ENCODE measurements at places on chromosomes 1 and 21.

- no peak for DNase-seq
These were observed 98.1 kb downstream of the TNNI3K start for GRCh38 chr1:74333244-74333643.

GRCh38 chr1:30041741-30042437 is 681.5 kb downstream of the MATN1 start:
- no peak for DNase-seq

GRCh38 chr1:110620250-110620615 is 14.1 kb upstream of the KCNA2 start:
- DNase-seq = peak; percentile 56

- no peak for DNase-seq
These were observed 8.6 kb upstream of the EDN2 start for GRCh38 chr1:41493117-41493536.

DNA sequence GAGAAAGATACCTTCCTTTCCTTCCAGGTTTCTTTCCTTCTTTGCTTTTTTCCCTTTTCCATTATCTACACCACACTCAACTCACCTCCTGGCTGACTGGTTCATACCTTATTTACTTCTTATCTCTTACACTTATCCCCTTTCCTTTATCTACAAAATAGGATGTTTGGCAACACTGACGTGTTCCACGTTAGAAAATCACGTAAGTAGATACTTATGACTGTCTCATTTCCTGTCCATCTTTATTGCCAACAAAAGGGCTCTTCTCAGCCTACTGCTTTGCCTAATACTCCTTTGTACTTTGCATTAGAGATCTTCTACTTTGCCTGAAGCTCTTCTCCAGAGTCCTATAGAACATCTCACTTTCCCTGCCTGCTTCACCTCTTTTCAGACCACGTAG is 25.1 kb downstream of the SYNJ1 start:
- no peak for DNase-seq

DNA sequence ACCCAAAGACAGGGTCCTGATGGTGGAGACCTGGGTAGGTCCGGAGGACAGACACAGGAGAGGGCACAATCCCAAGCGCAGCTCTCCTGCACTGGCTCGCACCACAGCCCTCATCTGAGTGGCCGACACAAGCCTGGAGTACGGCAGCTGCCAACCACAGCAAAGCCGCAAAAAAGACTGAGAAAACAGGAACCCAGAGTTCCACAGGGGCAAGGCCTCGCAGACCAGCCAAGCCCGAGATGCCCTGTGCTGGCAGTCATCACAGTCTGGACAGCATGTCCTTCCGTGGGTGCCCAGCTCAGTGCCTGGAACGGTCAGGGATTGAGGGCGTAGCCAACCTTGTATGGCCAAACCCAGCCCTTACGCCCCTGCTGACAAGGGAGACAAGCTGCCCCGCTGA is 11.4 kb downstream of the ZBTB48 start:
- DNase-seq = no peak

GRCh38 chr1:25343872-25344271 is 5.7 kb downstream of the TMEM50A start:
- DNase-seq = no peak

GRCh38 chr1:37630426-37631028 is 4.2 kb downstream of the RSPO1 start:
- no peak for DNase-seq

GRCh38 chr1:214078950-214079349 is 91.2 kb downstream of the PROX1 start:
- no peak for DNase-seq

- DNase-seq = no peak
These were observed 806.7 kb upstream of the PRMT6 start for GRCh38 chr1:106249810-106250209.

DNA sequence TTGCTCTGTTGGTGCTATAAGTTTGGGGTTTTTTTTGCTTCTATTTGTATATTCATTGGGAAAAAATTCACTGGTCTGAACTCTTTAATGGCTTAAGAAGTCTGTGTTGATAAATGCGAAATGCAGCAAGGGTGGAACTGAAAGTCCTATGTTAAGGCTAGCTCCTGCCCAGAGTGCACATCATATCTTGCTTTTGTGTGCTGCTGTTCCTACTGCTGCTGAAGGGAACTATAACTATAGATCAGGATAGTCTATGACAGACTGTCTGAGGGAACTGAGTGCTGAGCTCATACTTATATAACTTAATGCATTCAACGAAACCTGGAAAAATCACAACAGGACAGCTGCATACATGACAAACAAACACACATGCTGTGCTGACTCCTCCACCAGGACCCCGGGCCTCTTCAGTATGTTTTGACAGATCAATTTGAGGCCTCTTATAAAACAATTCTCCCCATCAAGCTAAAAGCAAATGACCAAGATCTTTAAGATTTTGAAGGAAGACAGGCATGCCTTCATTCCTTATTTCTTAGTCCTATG is 1031.5 kb upstream of the ADGRL2 start:
- no peak for DNase-seq

GRCh38 chr1:213871179-213871578 is 116.6 kb upstream of the PROX1 start:
- no peak for DNase-seq

DNA sequence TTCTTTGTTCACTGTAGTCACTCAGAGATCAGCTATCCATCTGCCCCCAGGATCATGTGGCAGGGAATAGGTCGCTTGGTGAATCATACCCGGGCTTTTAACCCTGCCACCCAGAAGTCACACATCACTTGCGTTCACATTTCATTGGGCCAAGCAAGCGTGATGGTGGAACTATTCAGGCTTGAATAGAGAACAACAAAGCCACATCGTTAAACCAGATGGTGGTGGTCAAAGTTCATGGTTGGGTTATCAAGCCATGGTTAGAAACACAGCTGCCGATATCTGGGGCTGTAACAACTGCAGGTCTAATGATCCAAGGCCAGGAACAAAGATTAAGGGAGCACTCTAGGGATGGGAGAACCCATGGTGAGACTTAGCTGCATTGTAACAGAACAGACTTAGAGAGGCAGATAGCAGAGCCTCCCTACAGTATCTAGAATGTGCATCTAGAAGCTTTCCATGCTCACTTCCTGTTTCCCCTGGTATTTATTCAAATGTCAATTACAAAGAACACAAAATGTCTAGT is 40.0 kb upstream of the PTPRC start:
- DNase-seq = peak; percentile 22

- DNase-seq = no peak
These were observed 3.3 kb downstream of the USP24 start for GRCh38 chr1:55211863-55212262.

DNA sequence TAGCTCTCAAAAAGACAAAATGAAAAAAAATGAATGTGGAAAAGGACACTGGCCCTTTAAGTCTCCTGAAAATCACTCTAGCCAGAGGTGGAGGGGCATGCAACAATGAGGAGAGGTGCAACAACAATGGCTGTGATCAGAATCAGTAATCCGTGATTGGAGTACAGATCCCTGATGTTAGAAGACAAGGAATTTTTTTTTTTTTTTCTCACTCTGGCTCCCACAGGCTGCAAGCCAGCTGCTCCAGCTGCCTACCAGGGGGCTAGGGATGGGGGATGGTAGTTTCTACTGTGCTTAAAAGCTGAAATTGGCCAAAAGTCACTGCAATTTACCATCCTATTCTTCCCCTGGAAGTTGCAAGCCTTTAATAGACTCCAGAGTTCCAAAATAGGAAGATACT is 54.5 kb downstream of the STYXL2 start:
- DNase-seq = no peak

- DNase-seq = no peak
These were observed 3.6 kb downstream of the UTP11 start for GRCh38 chr1:38015978-38016725.

GRCh38 chr1:89643577-89643976 is 10.7 kb downstream of the LRRC8C start:
- DNase-seq = no peak

DNA sequence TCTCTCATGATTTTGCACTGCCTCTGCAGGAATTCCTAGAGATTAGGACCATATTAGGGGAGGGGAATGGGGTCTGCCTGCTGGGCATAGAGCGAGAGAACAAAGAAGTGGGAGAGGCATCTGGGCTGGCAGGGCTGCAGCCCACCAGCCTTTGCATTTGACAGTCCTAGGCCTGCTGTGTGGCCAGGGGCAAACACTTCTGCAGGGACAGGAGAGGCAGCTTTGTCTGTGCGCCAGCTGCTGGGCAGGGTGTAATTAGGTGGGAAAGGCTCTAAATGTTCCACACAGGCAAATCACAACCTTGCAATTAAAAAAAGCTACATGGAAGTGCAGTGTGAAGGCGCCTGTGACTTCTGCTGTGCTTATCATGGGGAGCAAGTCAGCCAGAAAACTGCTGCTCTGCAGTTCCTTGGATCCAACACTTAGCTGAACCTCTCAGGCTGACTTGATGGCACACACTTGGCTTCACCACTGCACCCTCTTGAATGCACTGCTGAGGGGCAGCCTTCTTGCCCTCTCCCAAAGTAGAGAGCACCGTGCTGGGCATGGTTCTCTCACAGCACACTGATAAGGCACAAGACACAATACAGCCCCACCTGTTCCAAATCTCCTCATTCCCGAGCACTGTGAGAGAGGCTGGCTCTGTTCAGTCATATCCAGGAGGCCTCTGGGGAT is 73.6 kb upstream of the TLR5 start:
- DNase-seq = no peak

DNA sequence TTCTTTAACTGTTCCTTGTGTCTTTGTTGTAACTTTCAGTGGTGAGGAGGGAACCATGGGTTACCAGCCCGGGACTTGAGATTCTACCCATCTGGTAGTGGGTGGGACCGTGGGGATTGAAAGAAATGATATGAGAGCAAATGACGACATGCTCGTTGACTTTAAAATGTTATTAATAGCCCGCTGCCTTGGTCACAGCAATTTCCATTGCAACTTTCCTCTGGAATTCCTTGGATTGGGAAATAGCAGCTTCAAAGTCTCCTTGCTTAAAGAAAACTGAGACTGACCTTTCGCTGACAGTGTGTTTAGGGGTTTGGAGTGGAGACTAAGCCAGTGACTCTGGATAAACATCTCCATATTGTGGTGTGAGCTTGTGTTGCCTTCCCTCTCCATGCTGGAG is 44.2 kb upstream of the MARK1 start:
- no peak for DNase-seq

- no peak for DNase-seq
These were observed 20.9 kb downstream of the TMED5 start for GRCh38 chr1:93159337-93159736.

DNA sequence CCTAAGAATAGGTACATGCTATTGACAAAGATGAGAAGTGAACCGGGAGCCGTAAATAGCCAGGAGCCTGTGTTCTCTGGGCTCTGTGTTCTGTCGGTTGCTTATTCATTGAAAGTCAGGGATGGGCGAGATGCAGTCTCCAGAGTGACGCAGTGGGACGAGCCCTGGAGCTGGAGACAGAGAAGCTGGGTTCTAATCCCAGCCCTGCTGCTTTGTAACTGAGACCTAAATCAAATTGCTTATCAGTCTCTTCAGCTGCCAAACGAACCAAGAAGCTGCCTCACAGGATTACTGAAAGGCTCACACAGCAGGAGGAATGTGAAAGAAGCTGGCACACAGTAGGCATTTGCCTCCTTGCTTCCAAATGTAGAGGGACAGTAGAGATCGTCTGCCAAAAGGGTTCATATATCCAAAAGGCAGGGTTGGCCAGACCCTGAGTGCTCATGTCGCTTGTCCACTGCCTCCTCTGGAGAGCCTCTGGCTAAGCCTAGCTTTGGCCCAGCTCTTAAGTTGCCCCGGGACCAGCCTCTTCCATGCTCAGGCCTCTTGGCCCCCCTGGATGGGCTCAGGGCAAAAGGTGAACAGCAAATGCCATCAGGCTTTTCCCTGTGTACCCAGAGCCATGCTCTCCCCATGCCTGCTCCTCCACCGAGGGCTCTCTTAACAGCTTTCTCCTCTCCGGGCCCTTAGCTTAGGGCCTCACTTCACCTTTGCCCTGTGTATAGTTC is 134.2 kb upstream of the IPO9 start:
- no peak for DNase-seq

DNA sequence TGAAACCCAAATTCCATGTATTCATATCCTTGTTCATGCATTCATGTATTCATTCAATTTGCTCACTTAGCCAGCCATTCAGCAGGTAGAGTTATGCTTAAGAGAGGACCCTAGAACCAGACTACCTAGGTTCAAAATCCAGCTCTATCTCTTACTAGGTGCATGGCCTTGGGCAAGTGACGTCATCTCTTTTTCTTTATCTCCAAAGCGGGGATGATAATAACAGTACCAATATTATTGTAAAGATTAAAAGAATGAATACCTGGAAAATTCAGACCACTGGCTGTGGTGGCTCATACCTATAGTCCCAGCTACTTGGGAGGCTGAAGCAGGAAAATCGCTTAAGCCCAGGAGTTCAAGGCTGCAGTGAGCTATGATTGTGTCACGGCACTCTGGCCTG is 33.9 kb upstream of the CLIC4 start:
- DNase-seq = no peak

- DNase-seq = no peak
These were observed 7.7 kb downstream of the EPHX1 start for GRCh38 chr1:225817611-225818061.

GRCh38 chr21:42406201-42406621 is 2.5 kb downstream of the UBASH3A start:
- DNase-seq = peak; percentile 79

- DNase-seq = no peak
These were observed 149.4 kb downstream of the TRABD2B start for GRCh38 chr1:47847763-47848162.

- DNase-seq = no peak
These were observed 56.0 kb upstream of the NBPF3 start for GRCh38 chr1:21383785-21384401.

DNA sequence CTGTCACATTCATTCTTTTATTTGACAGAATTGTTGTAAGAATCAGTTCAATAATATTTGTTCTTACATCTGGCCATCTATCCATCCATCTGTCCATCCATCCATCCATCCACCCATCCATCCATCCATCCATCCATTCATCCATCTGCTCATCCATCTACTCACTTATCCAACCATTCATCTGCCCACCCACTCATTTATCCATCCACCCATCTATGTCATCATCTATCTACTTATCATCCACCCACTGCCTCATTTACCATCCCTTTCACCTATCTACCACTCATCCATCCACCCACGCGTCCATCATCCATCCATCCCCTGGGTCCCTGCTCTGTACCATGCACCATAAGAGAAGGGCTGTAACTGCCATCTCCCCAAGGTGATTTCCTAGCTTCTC is 134.1 kb downstream of the FOXD2 start:
- DNase-seq = no peak

- no peak for DNase-seq
These were observed 4.5 kb downstream of the CHML start for GRCh38 chr1:241635556-241636152.

All from activated naive CD4-positive, alpha-beta T cell treated with anti-CD3 and anti-CD28 coated beads, Interleukin-2, amount 10 ng/mL, durations not matched to agents 7 days and 5 days (primary cell).